ENCODE measurements at places on chromosomes 4 and X.

- DNase-seq = no peak
Observed at GRCh38 chrX:10447564-10448214, 172.7 kb downstream of the MID1 start.

GRCh38 chrX:75181721-75182120 is 25.6 kb upstream of the ABCB7 start:
- DNase-seq = no peak

- no peak for DNase-seq
Observed at GRCh38 chrX:116607776-116608175, 145.0 kb upstream of the CT83 start.

DNA sequence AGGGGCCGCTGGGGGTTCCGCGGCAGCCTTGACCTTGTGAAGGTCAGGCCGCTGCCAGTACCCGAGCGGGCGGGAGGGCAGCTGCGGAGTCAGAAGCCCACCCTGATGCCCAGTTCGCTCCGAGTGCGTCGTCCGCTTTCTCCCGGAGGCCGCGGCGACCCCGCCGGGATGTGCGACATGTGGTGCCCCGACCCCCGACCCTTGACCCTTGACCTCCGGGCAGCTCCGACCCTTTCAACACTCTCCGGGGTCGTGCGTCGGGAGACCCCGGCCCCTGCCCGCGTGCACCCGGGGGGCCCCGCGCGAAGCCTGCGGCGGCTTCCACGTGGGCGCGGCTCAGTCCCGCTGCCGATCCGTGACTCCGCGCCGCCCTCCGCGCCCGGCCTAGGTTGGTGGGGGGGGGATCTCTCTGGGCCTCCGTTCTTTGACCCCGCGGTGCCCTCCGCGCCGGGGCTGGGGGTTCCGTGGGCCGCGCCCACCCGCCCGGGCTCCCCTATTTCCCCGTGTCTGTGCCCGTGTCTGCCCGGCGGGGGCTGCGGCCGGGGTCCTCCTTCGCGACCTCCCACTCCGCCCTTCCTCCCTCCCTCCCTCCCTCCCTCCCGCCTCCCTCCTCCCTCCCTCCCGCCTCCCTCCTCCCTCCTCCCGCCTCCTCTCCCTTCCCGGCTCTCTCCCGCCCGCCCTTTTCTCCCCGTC is 609 bp upstream of the SLC25A6 start:
- no peak for DNase-seq

GRCh38 chrX:140507982-140508305 is 3.1 kb upstream of the SOX3 start:
- no peak for DNase-seq

DNA sequence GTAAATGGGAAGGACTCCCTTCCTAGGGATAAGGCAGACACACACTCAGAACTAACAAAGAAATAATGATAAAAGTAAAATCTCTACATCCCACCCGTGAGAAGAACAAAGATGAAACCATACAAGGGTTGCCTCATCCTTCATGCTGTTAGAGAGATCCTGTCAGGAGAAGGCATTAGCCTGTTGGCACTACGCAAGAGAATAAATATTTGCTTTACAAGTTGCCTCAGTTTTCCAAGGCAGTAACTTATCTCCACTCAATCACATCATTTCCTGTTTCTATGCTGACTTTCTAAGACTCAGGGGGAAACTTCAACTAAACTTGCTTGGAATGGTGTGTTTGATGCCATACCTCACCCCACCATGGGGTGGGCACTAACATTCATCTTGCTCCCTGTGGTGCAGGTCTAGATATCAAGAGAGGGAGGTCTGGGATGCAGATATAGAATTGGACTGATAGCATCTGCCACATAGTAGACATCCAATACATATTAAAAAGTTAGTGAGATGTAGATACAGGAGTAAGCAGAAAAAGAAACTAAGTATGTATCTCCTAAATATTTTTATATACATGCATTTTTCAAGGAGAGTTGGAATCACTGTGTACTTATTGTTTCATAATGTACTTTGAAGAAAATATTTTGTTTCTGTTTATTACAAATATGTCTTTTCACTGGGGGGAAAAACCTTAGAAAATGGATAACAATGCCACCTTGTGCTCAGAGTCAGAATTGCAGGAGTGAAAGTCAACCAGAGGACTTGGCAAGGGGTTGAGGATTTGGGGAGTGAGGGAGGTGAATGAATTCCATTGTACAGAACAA is 57.2 kb upstream of the BEX4 start:
- DNase-seq = no peak

- no peak for DNase-seq
Observed at GRCh38 chrX:133645256-133645655, 230.0 kb upstream of the GPC4 start.

- no peak for DNase-seq
Observed at GRCh38 chr4:37922328-37922727, 31.4 kb downstream of the TBC1D1 start.

DNA sequence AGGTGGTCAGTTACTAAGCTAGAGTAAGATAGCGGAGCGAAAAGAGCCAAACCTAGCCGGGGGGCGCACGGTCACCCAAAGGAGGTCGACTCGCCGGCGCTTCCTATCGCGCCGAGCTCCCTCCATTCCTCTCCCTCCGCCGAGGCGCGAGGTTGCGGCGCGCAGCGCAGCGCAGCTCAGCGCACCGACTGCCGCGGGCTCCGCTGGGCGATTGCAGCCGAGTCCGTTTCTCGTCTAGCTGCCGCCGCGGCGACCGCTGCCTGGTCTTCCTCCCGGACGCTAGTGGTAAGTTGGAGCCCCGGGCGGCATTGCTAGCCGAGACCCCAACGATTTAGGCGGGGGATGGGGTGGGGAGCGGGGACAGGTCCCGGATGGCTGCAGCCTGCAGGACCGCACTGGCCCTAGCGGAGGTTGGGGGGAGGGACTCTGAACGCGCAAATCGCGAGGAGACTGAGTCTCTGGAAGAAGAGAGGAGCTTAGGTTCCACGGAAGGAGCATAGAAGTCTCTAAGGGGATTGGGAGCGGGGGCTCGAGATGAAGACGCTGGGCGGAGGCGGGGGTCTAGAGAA is 573 bp downstream of the HTR2C start:
- DNase-seq = no peak

GRCh38 chrX:3713225-3713936 is at the start of gene PRKX:
Gene PRKX (minus strand): TSS chrX:3713649. CDS start chrX:3713253, 396 bp downstream.
- DNase-seq = peak; percentile 52

DNA sequence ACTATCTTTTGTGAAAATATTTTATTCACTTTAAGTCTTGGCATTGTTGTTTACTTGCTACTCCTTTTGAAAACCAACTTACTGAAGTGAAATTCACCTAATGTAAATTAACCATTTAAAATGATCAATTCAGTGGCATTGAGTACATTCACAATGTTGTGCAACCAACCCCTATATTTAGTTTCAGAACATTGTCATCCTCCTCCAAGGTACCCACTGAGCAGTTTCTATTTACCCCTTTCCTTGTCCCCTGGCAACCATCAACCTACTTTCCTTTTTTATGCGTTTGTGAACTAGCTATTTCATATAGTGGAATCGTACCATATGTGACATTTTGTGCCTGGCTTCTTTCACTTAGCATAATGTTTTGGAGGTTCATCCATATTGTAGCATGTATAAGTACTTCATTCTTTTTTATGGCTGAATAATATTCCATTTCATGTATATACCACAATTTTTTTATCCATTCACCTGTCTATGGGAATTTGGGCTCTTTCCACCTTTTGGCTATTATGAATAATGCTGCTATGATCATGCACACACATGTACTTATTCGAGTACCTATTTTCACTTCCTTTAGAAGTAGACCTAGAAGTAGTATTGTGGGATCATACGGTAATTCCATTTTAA is 85.0 kb downstream of the WWC2 start:
- DNase-seq = no peak

GRCh38 chr4:143586080-143586479 is 72.6 kb downstream of the SMARCA5 start:
- DNase-seq = no peak

GRCh38 chrX:97070346-97070745 is 186.6 kb downstream of the RPA4 start:
- no peak for DNase-seq

- DNase-seq = no peak
Observed at GRCh38 chrX:21524008-21524407, 134.1 kb downstream of the KLHL34 start.

- DNase-seq = no peak
Observed at GRCh38 chr4:47213971-47214370, 182.6 kb downstream of the GABRB1 start.

- DNase-seq = no peak
Observed at GRCh38 chr4:178320003-178320402, 877.8 kb upstream of the AGA start.

- DNase-seq = no peak
Observed at GRCh38 chrX:22616867-22617266, 344.2 kb downstream of the CBLL2 start.

DNA sequence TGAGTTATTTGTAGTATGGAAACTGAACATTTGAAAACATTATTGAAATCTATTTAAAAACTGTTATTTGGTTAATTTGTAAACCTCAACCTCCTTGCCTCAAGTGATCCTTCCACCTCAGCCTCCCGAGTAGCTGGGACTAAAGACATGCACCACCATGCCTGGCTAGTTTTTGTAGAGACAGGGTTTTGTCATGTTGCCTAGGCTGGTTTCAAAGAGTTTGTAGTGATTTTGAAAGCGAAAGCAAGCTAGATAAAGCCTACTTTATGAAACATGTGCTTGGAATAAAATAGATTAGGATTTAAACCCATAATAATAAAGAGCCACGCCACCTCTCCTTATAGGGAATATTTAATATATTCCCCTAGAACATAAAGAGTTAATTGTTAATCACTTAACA is 23.5 kb downstream of the ARSJ start:
- DNase-seq = no peak

GRCh38 chrX:23930894-23931604 is 23.2 kb downstream of the CXorf58 start:
- no peak for DNase-seq

GRCh38 chr4:118974758-118975157 is 86.1 kb downstream of the SYNPO2 start:
- DNase-seq = no peak

- DNase-seq = no peak
Observed at GRCh38 chr4:184934961-184935360, 83.3 kb upstream of the HELT start.

DNA sequence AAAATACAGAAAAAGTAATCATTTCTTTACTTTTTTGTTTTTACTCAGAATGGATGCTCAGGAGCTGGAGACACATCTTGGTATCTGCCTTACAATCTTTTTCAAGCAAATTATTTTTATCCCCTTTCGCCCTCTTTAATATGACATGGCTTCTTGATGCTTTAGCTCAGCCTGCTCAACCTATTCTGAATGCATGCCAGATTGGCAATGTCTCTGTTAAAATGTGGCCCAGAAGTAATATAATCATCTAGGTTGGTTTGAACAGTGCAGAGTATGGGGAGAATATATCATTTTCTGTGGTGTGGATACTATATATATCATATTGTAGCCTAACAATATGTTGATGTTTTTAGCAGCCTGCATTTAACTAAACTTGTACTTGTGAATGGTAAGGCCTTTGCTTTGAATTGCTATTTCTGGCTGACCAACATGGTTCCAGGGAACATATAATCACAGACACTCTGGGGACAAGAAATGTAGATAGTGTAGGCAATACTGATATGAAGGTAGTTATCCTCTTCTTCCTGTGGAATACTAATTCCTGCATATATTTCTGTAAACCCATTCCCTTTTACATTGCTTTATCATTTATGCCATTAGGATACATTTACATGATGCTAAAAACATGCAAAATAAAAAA is 282.7 kb downstream of the PPP3CA start:
- no peak for DNase-seq

DNA sequence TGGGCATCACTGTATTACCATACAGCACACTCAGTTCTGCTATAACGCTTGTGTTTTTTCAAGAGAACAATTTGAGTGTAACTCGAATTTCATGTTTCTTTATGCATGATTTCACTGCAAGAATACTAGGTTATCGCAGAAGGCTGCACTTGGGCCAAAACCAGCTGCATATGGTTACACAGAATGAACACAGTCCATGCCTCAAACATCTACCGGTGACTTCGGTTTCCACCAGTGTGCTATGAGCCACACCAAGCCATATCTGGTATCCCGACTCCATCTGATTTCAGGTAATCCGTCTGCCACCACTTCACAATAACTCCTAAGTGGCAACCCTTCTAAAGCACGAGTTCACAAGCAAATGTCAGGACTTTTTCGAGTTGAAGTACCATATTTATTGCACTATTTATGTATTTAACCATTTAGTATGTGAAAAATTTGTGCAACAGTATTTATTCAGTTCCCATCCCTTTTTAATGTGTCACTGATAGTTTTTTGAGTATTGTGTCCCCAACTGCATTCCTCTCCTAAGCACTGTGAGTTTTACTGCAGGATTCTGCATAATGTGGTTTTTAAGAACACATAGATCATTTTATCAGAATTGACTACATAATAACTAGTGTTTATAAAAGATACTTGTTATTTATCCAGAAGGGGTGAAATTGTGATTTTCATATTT is 111.8 kb downstream of the APBB2 start:
- no peak for DNase-seq

- DNase-seq = peak; percentile 70
Observed at GRCh38 chrX:72100824-72101351, 30.8 kb downstream of the RTL5 start.

DNA sequence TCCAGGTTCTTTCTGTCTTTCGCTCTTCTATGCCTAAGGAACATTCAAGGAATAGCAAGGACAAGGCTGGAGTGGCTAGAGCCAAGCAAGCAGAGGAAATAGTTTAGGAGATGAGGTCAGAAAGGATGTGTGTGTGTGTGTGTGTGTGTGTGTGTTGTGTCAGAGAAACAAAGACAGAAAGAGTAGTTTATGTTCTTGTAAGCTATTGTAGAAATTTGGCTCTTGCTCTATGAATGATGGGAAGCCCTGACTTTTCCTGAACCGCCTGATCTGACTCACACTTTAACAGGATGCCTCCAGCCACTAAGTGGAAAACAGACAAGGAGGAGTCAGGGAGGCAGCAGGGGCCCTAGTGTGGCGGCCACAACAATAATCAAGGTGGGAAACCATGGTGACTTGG is 39.7 kb downstream of the LGI2 start:
- no peak for DNase-seq

DNA sequence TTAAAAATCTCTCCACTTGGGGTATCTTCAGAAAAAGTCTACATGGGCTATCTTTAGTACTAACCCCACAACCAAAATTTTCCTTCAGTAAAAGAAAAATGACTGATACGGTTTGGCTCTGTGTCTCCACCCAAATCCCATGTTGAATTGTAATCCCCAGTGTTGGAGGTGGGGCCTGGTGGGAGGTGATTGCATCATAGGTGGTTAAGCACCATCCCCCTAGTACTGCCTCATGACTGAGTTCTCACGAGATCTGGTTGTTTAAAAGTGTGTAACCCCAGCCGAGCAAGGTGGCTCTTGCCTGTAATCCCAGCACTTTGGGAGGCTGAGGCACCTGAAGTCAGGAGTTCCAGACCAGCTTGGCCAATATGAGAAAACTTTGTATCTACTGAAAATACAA is 66.8 kb downstream of the USP46 start:
- no peak for DNase-seq

GRCh38 chrX:105502336-105502735 is 281.8 kb upstream of the TEX13A start:
- no peak for DNase-seq

- DNase-seq = no peak
Observed at GRCh38 chr4:100340512-100341485, 150.5 kb upstream of the DDIT4L start.

- DNase-seq = no peak
Observed at GRCh38 chrX:100349391-100349790, 60.7 kb downstream of the PCDH19 start.

- DNase-seq = no peak
Observed at GRCh38 chrX:111854556-111855490, 21.2 kb upstream of the TRPC5OS start.

All from effector memory CD4-positive, alpha-beta T cell (primary cell).